Cardiac septum (tissue), 1 donor: ENCODE measurements at places on chromosomes 4 and X.

DNA sequence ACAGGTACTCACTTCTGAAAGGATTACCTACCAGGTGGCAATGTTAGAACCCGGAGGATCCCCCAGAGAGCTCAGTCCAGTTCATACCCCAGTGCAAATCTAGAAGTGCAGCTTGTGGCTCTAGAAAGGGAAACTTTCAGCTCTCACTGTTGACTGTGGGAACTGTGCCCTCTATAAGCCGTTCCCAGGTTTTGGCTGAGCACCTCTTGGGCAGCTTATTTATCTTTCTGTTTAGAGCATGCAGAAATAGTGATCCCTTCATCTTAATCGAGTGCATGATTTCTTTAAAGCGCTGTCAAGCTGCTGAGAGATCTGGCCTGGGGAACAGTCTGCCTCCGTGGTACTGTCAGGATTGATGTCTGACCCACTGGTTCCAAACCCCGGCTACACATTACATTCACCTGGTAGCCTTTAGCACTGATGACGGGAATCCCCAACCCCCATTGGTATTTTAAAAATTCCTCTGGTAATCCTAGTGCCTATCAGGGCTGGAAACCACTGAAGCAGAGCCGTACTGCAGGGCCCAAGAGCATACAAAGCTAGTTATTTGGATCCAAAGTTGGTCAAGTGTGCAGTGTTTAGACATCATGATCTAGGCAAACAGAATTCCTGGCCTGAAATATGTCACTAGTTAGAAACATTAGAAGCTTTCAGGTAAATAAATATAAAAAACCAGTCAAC lies 103.2 kb downstream of the KLHL8 start:
- no peak for DNase-seq

DNA sequence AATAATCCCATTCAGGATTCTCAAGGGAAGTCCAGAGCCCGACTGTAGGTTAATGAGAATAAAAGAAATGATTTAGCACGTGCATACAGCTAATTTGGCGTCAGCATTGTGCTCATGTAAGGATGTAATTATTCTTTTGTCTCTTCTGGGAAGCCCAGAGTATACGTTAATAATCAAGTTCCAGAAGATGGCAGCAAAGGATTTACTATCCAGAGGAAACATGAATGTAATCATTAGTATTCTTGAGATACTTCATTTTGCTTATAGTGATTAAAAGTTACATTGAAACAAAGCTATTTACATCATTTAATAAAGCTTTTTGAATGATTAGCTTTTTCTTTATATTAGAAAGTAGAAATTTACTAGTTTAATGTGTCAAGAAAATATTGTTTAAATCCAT lies 27.1 kb upstream of the MAP9 start:
- no peak for DNase-seq

- no peak for DNase-seq
These were observed 8.4 kb downstream of the TEC start for GRCh38 chr4:48261281-48261680.

DNA sequence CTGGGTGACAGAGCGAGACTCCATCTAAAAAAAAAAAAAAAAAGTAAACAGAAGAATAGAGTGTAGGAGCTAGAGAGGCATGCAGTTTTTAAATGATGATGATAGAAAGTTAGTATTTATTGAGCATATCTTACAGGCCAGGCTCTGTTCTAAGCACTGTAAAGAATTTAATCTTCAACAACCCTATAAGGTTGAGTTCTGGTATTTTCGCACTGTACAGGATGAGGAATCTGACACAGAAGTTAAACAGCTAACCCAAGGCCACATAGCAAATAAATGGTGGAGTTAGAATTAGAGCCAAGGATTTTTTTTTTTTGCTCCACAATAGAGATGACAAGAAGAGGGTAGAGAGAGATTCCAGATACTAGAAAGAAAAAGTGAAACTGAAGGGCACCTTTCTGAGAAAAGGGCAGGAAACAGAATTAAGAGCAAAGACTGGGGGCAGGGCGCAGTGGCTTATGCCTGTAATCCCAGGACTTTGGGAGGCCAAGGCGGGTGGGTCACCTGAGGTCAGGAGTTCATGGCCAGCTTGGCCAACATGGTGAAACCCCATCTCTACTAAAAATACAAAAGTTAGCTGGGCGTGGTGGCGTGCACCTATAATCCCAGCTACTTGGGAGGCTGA lies 56.1 kb downstream of the KLHL5 start:
- no peak for DNase-seq

- no peak for DNase-seq
These were observed 171.5 kb upstream of the VEGFC start for GRCh38 chr4:176964116-176964691.

GRCh38 chr4:113053883-113054282 lies 4.4 kb downstream of the ANK2 start:
- no peak for DNase-seq

GRCh38 chr4:154608361-154609252 lies 3.8 kb downstream of the FGG start:
- no peak for DNase-seq

DNA sequence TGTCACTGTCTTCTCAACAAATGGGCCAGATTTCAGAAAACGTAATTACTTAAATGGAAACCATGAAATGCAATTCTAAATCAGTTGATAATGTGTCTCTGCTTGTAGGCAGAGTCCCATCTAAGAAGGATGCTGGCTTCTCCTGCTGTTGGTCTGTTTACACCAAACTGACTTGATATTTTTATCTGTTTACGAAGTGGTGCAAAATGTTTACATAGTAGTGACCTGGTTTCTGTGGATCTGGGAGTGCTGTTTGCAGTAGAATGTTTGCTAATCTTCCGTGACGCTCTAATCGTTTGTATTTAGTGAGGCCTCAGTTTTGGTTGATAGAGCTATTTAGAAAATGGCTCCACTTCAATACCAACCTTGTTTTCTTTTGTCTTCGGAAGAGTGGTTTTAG lies 213.5 kb downstream of the VEGFC start:
- DNase-seq = no peak

- no peak for DNase-seq
These were observed 740.1 kb upstream of the PITX2 start for GRCh38 chr4:111362941-111363361.

DNA sequence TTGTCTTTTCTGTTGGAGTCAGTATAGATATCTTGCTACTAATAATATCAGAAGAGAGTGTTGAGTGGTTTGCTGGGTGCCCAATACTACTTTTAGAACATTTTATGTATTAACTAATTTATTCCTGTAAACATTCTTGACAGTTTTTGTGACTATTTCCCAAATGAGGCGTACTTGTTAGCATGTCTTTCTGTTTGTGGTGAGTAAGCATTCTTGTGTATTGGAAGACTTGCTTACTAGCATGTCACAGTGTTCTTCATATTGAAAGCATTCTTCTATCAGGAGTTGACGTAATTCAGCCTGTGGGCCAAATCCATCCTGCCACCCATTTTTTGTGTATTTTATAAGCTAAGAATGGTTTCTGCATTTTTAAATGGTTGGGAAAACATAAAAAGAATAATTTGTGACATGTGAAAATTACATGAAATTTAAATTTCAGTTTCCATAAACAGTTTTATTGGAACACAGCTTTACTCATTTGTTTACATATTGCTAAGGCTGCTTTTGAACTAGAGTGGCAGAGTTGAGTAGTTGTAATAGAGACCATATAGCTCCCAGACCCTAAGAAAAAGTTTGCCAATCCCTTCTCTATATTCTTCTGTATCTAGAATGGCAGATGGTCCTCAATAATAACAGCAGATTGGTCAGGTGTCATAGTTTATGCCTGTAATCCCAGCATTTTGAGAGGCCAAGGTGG lies 20.4 kb downstream of the REPS2 start:
- no peak for DNase-seq

DNA sequence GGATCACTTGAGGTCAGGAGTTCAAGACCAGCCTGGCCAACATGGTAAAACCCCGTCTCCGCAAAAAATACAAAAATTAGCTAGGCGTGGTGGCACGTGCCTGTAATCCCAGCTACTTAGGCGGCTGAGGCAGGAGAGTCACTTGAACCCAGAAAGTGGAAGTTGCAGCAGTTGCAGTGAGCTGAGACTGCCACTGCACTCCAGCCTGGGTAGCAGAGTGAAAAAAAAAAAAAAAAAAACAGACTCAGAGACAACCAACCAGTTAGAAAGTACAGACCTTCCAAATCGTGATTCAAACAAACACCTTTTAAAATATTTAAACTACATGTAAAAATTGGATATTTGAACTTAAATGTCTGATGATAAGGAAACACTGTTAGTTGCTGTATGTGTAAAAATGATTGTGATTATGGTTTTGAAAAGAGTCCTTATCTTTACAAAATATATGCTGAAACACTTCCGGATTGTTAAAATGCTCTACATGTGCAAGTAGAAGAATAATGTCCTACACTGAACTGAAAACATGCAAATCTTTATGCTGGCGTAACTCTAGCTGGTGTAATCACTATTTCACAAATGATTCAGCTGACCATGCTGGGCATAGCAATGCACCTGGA lies 37.8 kb downstream of the SH3KBP1 start:
- DNase-seq = no peak

- no peak for DNase-seq
These were observed 250.5 kb downstream of the TLL1 start for GRCh38 chr4:166123546-166123945.

DNA sequence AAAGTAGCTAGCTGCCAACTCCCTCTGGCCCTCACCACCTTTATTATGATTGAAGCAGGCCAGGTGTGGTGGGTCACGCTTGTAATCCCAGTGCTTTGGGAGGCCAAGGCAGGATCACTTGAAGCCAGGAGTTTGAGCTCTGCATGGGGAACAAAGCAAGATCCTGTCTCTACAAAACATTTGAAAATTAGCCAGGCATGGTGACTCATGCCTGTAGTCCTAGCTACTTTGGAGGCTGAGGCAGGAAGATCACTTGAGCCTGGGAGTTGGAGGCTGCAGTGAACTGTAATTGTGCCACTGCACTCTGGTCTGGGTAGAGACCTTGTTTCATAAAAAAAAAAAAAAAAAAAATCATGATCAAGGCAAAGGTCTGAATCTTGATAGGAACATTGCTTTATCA lies 467.0 kb upstream of the DIPK2B start:
- DNase-seq = no peak

DNA sequence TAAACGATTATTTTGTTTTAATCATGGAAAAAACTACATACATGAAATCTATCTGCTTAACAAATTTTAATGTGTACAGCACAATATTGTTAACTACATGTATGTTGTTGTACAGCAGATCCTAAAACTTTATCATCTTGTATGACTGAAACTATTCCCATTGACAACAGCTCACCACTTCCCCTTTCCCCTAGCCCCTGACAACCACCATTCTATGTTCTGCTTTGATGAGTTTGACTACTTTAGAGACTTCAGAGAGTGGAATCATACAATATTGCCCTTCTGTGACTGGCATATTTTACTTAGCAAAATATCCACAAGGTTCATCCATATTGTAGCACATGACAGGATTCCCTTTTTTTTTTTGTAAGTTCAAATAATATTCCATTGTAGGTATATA lies 185.9 kb downstream of the CFAP299 start:
- no peak for DNase-seq

- no peak for DNase-seq
These were observed 409.1 kb upstream of the TEX13C start for GRCh38 chrX:124910611-124911010.

GRCh38 chr4:101238706-101239105 lies 108.6 kb downstream of the PPP3CA start:
- DNase-seq = no peak

DNA sequence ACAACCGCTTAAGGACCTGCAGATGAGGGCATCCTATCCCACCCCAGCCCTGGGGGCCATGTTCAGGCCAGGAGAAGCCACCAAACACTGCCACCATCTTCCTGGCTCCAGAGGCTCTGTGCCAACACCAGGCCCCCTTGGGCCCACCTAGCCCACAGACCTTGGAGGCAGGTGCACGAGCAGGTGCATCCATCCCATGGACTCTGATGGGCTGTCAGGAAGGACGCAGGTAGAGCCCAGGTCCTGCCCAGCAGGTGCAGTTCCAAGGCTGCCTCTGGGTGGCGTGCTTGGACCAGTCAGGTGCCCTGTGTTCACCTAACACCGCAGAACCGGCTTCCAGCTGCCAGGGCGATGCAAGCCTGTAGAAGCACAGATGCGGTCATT lies 22.8 kb upstream of the PDE6B start:
- DNase-seq = no peak

- DNase-seq = no peak
These were observed 29.0 kb downstream of the DDX60L start for GRCh38 chr4:168451331-168451730.

DNA sequence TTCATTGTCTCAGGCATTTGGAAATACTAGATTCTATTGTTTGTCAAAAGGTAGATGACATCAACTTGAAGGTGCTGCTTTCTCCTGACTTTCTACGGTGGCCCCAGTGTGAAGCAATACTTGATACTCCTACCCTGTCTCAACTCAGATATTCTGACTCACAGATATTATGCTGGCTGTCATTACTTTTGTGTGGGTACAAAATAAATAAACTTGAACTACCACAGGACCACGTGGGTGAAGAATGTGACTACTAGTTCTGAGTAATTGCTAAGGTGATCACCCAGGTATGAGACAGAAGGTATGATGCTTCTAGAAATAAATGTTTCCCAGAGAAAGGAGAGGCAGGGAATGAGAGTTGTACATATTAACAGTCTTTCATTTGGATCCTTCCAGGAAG lies 275.3 kb upstream of the SPOCK3 start:
- DNase-seq = no peak

- DNase-seq = no peak
These were observed 144.0 kb upstream of the NAP1L5 start for GRCh38 chr4:88841635-88842034.

DNA sequence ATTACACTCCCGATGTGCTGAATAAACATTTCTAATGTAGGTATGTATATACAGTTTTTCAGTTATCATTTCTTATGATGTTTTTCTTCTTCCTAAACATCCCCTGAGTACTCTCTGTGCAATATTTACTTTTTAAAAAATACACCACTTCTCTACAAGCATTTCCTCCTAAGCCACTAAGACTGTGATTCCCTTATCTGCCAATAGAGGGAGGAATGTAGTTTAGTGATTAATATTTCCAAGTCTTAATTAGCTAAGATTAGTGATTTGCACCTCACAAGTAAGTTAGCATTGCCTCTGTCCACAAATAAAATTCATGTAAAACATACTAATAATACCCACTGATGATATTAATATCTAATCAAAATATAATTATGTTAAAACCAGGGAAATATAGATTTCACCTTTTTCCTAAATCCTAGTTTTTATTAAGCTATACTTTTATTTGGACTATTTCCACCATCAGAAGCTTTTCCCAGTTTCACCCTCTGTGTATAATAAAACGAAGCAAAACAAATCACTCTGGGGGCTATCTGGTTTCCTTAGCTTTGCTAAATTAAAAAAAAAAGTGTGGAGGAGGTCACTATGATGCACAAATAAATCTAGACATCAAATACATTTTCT lies 909.1 kb downstream of the FAT4 start:
- no peak for DNase-seq

GRCh38 chr4:148192526-148192925 lies 249.7 kb downstream of the NR3C2 start:
- DNase-seq = no peak

DNA sequence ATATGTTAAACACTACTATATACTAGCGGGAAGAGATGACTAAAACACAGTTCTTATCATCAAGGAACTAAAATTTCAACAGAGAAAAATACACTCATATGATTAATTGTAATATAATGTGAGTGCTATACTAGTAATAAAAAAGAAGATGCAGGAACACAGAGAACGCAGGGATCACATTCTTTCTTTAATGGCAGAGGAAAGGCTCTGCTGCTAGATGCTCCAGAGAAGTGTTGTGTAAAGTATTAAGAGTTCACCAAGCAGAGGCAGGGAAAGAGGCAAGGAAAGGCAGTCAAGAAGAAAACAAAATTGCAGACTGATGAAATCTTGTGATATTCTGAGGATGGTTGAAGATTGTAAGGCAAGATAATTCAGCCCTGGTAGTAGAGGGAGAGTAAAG lies 394.7 kb downstream of the PDGFC start:
- no peak for DNase-seq

GRCh38 chr4:158875455-158875854 lies 106.6 kb downstream of the FNIP2 start:
- no peak for DNase-seq
